MCF 10A (cell line): ENCODE measurements at places on chromosomes 7 and 10. TPM values are rescaled to one million over a fixed set of nuclear protein-coding genes. Genes with fewer than 3 reads are reported as not detected.

The PON2 gene
- 120 and 140 TPM in 2 replicates for total RNA-seq

The EGFR gene
- total RNA-seq = 371 and 448 TPM in 2 replicates

The EPC1 gene
- total RNA-seq = 23.7 and 25.5 TPM in 2 replicates

The ANKRD22 gene
- 0.26 TPM in 1 of 2 replicates, not detected in the other for total RNA-seq

The GPR15LG gene
- total RNA-seq = not detected in 2 replicates

The SPACDR gene
- total RNA-seq = 0.49 and 0.74 TPM in 2 replicates

The USP54 gene
- total RNA-seq = 19.6 and 21.4 TPM in 2 replicates

The DNAH11 gene
- total RNA-seq = 0.81 and 0.91 TPM in 2 replicates

The ZRANB1 gene
- 17.8 and 23.2 TPM in 2 replicates for total RNA-seq

The PDK4 gene
- 1.2 and 1.3 TPM in 2 replicates for total RNA-seq

The TMEM72 gene
- not detected in 2 replicates for total RNA-seq

The ASB10 gene
- not detected in 2 replicates for total RNA-seq

The STEAP2 gene
- 0.68 and 1.3 TPM in 2 replicates for total RNA-seq

The FOXI2 gene
- total RNA-seq = not detected in 2 replicates

The HOXA9 gene
- 6.9 and 7.6 TPM in 2 replicates for total RNA-seq

The ASIC3 gene
- total RNA-seq = 3.9 and 8.8 TPM in 2 replicates

The ACSM6 gene
- total RNA-seq = not detected in 2 replicates

The FAM25C gene
- not detected in 2 replicates for total RNA-seq

The ST8SIA6 gene
- 0.19 and 0.52 TPM in 2 replicates for total RNA-seq

The CHCHD1 gene
- 13.1 and 19.5 TPM in 2 replicates for total RNA-seq

The TMEM178B gene
- total RNA-seq = 0.02 TPM in 1 of 2 replicates, not detected in the other

The CPA1 gene
- total RNA-seq = not detected in 2 replicates

The GPR146 gene
- total RNA-seq = 0.27 TPM in 1 of 2 replicates, not detected in the other

The SLK gene
- 57.3 and 71.9 TPM in 2 replicates for total RNA-seq

The ARHGEF5 gene
- total RNA-seq = 48.2 and 54.7 TPM in 2 replicates

The RADIL gene
- not detected in 2 replicates for total RNA-seq

The CCDC172 gene
- total RNA-seq = not detected in 2 replicates

The GIMAP1 gene
- total RNA-seq = not detected in 2 replicates

The UTF1 gene
- total RNA-seq = not detected in 2 replicates

The PDZD7 gene
- 0.27 and 0.58 TPM in 2 replicates for total RNA-seq

The ENKUR gene
- 0.33 and 0.47 TPM in 2 replicates for total RNA-seq

The ASZ1 gene
- total RNA-seq = not detected in 2 replicates

The BMPER gene
- 0.40 TPM in 1 of 2 replicates, not detected in the other for total RNA-seq

The RARRES2 gene
- not detected in 2 replicates for total RNA-seq

The ANKRD61 gene
- 0.42 TPM in 1 of 2 replicates, not detected in the other for total RNA-seq
